ENCODE measurements at places on chromosomes 3 and 15.

- no peak for DNase-seq
Measured at GRCh38 chr3:106168962-106169750, 300.3 kb upstream of the CBLB start.

DNA sequence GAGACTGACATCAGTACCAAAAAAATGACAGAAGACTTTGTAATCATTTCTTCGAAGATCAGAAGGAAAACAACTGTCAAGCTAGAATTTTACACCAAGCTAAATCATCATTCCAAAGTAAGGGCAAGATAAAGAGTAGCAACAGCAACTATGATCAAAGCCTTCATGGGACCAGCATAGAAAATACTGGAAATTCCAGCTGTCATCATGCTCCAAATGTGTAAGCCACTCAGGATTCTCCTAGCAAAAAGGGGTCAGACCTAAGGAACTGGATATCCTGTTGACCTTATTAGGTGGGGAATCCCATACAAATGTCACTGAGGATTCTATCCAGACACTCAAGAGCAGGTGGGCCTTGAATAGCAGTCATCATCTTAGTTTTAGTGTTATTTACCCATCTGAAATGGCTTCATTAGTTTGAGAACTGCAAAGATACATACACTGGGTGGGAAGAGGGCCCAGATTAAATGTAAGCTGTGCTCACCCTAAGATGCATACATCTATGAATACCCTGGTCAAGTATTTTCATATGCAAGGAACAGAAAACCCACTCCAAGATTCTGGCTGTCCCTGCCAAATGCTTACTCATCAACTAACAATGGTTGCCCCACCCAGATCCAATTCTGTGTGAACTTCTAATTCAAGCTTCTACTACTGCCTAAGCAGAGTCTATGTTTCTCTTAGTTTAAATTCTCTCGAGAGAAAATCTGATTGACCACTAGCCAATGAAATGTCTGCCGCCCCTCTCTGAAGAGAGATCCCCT, 33.5 kb downstream of the CLDN18 start:
- no peak for DNase-seq

DNA sequence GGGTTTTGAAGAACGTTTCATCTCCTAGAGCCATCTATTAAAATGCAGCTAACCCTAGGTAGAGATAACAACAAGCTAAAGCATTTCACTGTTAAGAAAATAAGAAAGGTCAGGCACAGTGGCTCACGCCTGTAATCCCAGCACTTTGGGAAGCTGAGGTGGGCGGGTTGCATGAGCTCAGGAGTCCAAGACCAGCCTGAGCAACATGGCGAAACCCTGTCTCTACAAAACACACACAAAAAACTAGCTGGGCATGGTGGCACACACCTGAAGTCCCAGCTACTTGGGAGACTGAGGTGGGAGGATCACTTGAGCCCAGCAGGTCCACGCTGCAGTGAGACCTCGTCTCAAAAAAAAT, 5.4 kb upstream of the TBC1D5 start:
- DNase-seq: no peak

GRCh38 chr3:72517921-72518424, 330.3 kb downstream of the SHQ1 start:
- no peak for DNase-seq

GRCh38 chr3:177916461-177916860, 619.8 kb upstream of the KCNMB2 start:
- DNase-seq: no peak

- DNase-seq: no peak
Measured at GRCh38 chr15:53580366-53580765, 179.1 kb downstream of the WDR72 start.
